ENCODE measurements at places on chromosomes 4 and X. TPM values are rescaled to one million over a fixed set of nuclear protein-coding genes. Genes with fewer than 3 reads are reported as not detected.

TCEAL6 gene
- total RNA-seq, result not detected

NAP1L5 gene
- total RNA-seq, result 5.1 TPM

CTSO gene
- 25.0 TPM for total RNA-seq

WFS1 gene
- 12.1 TPM for total RNA-seq

CXorf49 gene
- not detected for total RNA-seq

PAGE2 gene
- not detected for total RNA-seq

AIMP1 gene
- 27.9 TPM for total RNA-seq

SMIM10 gene
- total RNA-seq, result 7.1 TPM

CXCL8 gene
- total RNA-seq, result 1.5 TPM

FAM114A1 gene
- 392 TPM for total RNA-seq

SPANXN4 gene
- total RNA-seq, result not detected

ZIC3 gene
- total RNA-seq, result not detected

GAGE12J gene
- total RNA-seq, result not detected

TMPRSS11A gene
- not detected for total RNA-seq

OPHN1 gene
- 7.4 TPM for total RNA-seq

FAM50A gene
- total RNA-seq, result 48.1 TPM

SPANXA2 gene
- total RNA-seq, result 0.29 TPM

DYNLT3 gene
- total RNA-seq, result 56.6 TPM

F8A3 gene
- total RNA-seq, result 0.88 TPM

ZMAT1 gene
- total RNA-seq, result 0.29 TPM

LNX1 gene
- total RNA-seq, result 9.8 TPM

ADGRG2 gene
- under 0.01 TPM for total RNA-seq
